ENCODE measurements at places on chromosomes 1 and 21.

GRCh38 chr1:15483971-15484370, 8.1 kb downstream of the CELA2B start:
- DNase-seq: no peak

- no peak for DNase-seq
Observed at GRCh38 chr1:41486371-41487125, 2.1 kb upstream of the EDN2 start.

DNA sequence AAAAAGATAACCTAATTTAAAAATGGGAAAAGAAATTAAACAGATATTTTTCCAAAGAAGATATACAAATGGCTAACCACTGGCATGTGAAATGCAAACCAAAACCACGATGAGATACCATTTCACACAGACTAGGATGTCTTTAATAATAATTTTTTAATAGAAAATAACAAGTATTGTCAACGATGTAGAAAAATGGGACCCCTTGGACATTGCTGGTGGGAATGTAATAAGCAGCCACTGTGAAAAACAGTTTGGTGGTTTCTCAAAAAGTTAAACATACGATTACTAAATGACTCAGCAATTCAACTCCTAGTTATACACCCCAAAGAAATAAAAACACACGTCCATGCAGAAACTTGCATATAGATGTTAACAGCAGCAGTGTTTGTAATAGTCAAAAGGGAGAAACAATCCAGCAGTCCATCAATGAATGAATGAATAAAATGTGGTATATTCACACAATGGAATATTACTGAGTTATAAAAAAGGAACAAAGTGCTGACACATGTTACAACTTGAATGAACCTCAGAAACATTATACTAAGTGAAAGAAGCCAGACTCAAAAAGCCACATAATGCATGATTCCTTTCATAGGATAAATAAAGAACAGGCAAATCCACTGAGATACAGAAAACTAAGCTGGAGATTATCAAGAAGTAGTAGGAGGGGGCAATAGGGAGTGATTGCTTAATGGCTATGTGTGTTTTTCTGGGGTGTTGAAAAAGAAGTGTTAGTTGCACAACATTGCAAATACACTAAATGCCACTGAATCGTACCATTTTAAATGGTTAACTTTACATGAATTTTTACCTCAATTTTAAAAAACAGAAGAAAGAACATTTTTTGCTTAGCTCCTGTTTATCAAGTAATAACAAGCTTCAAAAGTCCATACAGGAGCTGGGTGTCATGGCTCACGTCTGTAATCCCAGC, 4.1 kb downstream of the PPT1 start:
- DNase-seq: no peak

DNA sequence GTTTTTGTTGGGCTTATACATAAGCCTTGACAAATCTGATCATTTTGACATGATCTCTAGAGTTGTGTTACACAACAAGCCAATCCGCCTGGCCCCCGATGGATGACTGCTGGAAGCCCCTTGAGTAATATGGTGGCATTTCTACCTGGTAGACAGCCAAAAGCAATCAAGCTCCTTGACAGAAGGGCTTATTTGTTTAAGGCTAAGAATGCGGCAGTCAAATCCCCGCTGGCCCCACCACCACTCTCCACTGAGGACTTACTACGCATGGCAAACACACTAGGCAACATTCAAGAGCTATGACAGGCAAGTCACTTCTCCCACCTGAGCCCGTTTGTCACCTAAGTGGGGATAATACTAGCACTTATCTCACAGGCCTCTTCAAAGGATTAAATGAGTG, 33.4 kb upstream of the C1orf198 start:
- no peak for DNase-seq

- no peak for DNase-seq
Observed at GRCh38 chr1:25095635-25096200, 136.6 kb downstream of the SYF2 start.

DNA sequence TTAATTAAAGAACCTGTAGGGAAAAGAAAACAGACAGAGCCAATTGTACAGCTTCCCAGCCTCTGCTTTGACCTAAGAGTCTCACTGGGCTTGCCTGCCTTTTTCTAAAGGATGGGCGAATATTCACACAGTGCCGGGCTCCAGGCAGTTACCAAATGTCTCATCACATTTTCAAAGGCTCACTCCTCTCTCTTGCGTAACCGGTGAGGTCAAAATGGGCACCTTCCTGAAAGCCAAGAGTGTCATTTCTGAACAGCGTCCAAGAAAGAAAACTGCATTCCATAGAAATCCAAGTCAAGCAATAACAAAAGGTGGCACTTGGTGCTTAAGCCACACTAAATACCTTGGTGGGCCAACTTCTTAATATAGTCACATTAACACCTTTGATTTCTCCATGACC, 710 bp upstream of the PALMD start:
- peak; percentile 67 for DNase-seq

GRCh38 chr1:183914276-183914675, 109.4 kb downstream of the RGL1 start:
- DNase-seq: peak; percentile 23

DNA sequence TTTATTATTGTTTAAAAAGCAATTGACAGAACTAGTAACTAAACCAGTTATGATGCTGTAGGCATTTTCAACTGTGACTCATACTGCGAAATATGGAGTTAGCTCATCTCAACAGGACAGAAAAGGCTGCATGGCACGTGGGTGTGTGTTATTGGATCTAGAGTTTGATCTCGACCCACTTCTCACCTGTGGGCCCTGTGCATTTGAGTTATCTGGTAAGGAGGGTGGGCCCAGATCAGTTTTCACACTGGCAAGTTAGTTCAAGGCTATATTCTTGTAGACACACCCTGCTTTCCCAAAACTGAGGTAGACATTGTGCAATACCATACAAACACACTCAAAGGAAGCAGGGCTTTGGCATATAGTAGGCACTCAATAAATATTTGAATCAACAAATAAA, 71.3 kb upstream of the PRDX6 start:
- DNase-seq: peak; percentile 58

GRCh38 chr1:44147582-44147981, 6.2 kb upstream of the KLF18 start:
- no peak for DNase-seq

DNA sequence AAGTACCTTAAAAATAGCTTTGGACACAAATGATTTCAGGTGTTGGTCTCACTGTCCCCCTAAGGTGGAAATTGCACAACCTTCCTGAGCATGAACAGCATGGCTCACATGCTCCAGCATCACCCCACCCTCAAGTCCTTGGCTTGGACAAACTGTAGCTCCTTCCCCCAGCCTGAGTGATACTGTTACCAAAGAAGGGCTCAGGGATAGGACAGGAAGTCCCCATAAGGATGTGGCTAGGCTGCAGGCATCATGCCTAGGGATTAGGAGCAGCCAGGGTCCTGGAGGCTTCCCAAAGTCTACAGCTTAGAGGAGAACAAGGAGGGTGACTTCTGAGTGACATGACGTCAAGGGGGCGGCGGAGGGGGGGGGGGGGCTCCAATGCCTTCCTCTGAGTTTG, 10.1 kb downstream of the FAM78B start:
- no peak for DNase-seq

DNA sequence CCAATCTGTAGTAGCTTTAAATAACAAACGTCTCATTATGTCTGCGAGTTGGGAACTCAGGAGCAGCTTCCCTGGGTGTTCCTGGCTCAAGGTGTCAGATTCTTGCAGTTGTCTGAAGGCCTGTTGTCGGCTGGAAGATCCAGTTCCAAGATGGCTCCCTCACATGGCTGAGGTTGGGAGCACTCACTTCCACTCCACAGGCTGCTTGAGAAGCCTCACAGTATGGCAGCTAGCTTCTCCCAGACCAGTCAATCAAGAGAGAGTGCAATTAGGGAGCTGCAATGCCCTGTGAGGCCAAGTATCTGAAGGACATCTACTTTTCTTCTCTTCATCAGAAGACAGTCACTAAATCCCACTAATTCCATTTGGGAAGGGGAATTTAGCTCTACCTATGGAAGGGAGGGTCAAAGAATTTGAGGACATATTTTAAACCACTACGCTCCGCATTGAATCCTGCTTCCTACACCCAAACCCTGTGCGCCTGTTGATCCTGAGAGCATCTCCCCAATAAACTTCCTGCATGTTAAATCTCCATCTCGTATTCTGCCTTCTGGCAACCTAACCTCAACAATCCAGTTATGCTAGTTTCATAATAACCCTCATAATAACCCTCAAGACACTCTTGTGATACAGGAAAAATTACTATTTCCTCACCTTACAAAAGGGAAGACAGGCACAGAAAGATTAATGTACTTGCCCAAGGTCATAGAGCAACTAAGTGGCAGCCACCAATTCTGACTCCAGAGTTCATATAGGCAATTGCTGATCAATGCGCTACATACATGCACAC, 3.6 kb upstream of the VPS26C start:
- DNase-seq: no peak

GRCh38 chr1:190312763-190313162, 164.9 kb downstream of the BRINP3 start:
- no peak for DNase-seq

DNA sequence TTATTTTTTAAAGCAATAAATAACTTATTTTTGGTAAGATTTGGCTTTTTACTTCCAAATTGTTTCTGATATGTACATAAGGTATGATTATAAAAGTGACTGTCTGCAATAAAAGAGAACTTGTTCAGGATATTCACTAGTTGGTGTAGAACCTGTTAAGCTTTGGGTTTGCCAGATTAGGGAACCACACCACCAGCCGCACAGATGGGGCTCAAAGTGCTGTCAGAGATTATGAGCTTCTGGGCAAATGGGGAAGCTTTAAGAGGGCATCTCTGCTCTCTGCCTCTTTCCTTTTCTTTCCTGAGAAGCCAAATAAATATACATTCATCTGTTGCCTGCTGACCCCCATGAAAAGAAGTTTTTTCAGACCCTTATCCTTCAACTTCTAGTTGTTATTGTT, 25.4 kb downstream of the IVNS1ABP start:
- no peak for DNase-seq

GRCh38 chr1:241624935-241625334, 15.2 kb downstream of the CHML start:
- DNase-seq: no peak

DNA sequence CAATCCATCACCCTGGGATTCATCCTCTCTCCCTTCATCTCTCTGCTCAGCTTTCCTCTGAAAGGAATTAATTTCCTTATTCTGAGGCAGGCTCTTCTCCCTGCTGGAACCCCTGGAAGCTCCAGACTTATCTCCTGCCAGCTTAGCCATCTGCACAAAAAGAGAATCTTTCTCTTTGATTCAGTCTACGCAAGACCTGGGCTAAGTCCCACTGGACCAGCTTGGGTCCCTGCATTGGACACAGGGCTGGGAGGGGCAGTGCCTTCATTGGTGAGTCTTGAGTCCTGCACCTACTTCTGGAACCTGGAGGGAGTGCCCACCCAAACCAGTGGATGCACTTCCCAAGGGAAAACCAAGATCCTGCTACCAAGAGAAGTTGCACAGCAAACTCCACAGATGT, 271.7 kb upstream of the CSF3R start:
- DNase-seq: no peak

DNA sequence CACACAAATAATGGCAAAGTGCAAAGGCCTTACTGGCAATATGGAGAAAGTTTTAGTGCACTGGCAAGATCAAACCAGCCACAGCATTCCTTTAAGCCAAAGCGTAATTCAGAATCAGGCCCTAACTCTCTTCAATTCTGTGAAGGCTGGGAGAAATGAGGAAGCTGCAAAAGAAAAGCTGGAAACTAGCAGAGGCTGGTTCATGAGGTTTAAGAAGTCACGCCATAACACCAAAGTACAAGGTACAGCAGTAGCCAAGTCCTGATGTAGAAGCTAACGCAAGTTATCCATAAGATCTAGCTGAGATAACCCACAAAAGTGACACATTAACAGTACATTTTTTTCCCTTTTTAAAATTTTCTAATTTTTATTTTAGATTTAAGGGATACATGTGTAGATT, 57.1 kb downstream of the SLC27A3 start:
- no peak for DNase-seq

GRCh38 chr1:168507231-168507630, 36.6 kb downstream of the XCL2 start:
- DNase-seq: no peak

- no peak for DNase-seq
Observed at GRCh38 chr1:8662380-8663072, 154.9 kb downstream of the RERE start.

DNA sequence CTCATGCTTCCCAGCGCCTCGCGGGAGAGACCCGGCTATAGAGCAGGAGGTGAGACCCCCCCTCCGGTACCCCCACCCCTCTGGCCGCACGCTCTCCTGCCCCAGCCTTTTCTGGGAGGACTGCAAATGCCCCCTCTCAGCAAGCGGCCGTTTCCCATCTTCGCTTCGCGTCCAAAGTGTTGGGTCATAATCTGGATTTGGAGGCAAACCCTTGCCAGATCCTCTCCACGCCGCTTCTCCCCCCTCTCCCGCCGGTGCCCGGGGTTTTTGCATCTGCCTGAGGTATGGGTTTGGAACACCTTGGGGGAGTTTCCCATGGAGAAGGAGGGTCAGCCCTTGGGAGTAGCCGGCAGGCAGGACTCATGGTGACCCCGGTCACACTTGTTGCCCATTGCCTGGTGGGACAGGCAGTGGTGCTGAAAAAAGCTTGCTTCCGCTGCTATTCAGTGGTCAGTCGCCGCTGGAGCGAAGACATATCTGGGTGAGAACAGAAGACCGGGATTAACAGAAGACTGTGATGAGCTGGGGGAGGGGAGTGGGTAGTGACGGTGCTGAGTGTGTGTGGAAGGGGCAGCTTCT, 935 bp downstream of the KCNK2 start:
- peak; percentile 58 for DNase-seq

DNA sequence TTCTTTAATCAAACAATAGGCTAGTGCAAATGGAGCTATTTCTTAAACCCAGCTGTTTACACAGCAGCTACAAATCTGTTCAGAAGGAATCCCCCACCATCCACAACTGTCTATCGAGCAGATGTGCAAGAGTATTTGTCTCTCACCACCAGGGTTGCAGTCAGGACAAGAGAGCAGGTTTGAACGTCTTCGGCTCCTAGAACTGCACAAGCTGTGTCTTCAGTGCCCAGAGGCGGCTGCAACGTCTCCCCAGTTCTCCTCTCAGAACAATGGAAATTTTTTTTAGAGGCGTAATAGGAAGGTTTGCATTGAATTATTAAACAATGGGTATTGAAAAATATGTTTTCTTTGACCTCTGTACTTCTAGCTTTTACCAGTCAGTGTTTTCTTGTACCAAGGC, 7.3 kb downstream of the OVAAL start:
- DNase-seq: no peak

DNA sequence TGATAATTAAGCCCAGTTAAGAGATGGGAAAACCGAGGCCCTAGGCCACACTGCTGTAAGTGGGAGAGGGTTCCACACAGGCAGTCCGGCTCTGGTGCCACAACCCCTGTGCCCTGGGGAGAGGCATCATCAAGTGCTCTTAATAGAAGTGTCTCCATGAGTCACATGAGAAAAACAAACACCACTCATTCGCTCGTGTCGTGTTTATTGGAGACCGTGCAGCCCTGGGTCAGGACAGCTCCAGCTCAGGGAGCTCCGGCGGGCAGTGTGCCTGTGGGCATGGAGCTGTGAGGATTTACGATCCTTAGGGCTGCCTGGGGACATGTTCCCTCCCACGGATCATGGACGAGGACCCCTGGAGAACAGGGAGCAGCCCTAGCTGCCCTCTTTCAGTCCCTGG, 658.5 kb downstream of the AJAP1 start:
- DNase-seq: no peak

Data from AG20443 (cell line).